Head of caudate nucleus (tissue), 42 donors: ENCODE measurements at places on chromosomes 4 and X.

DNA sequence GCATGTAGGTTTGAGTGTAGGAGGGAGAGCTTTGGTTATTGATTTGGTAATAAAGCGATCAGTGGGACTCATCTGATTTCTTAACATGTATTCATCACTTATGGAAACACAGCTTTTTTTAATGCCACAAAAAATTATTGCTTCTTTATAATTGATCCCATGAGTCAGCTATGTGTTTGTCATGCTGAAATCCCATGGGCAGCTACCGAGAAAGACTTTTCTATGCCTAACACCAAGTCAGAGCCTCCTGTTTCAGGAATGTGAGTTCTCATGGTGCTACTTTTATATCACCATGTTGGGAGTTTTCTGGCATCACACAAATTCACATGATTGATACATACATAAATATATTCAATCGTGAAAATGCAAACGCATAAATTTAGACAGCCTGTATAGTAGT is 165.7 kb downstream of the RAPGEF2 start:
- DNase-seq, result no peak

GRCh38 chrX:1463581-1463980 is 10.9 kb upstream of the ASMTL start:
- no peak for DNase-seq

DNA sequence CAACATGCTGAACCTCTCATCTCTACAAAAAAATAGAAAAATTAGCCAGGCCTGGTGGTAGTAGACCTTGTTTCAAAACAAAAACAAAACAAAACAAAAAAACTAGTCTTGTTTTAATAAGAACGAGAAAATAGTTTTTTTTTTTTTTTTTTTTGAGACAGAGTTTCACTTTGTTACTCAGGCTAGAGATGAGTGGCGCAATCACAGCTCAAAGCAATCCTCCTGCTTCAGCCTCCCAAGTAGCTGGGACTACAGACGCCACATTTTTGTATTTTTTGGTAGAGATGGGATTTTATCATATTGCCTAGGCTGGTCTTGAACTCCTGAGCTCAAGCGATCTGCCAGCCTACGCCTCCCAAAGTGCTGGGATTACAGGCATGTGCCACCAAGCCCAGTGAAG is 47.7 kb upstream of the UGDH start:
- DNase-seq, result no peak

GRCh38 chr4:139144161-139144859 is 32.7 kb downstream of the ELF2 start:
- DNase-seq, result peak; percentile 21

GRCh38 chr4:54076673-54077072 is 12.3 kb upstream of the CHIC2 start:
- no peak for DNase-seq

GRCh38 chr4:74893171-74893570 is 39.7 kb upstream of the PARM1 start:
- DNase-seq, result no peak

DNA sequence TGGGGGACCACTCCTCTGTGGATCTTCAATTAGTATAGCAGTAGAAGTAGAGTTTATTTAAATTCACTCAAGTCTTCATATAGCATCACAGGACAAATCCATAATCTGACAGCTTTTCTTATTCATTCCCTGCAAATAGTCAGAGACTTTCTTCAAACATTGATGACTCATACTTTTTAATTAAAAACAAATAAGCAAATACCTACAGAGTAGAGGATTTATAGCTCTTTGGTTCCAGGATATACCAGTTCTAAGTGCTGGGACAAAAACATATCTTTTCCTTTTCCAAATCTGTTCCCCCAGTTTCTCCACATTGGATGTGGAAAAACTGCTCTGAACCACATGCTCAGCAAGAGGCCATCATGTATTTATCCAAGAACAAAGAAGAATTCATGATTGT is 24.1 kb downstream of the EMCN start:
- no peak for DNase-seq

DNA sequence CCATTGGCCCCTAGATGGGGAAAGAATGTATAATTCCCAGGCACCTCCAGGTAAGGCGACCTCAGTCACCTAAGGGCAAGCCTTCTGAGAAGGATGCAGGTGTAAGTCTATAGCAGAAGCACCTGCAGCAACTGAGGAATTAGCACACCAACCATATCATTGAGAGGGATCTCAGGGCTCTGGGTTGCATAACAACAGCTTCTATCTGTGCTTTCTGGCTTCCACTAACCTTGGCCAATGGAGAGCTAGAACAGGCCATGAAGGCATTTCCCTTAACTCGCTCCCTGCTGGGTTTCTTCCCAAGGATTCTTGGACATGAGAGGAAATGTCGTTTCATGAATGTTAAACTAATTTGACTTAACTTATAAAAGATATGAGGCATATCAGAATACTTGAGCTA is 177.8 kb upstream of the GK2 start:
- no peak for DNase-seq

DNA sequence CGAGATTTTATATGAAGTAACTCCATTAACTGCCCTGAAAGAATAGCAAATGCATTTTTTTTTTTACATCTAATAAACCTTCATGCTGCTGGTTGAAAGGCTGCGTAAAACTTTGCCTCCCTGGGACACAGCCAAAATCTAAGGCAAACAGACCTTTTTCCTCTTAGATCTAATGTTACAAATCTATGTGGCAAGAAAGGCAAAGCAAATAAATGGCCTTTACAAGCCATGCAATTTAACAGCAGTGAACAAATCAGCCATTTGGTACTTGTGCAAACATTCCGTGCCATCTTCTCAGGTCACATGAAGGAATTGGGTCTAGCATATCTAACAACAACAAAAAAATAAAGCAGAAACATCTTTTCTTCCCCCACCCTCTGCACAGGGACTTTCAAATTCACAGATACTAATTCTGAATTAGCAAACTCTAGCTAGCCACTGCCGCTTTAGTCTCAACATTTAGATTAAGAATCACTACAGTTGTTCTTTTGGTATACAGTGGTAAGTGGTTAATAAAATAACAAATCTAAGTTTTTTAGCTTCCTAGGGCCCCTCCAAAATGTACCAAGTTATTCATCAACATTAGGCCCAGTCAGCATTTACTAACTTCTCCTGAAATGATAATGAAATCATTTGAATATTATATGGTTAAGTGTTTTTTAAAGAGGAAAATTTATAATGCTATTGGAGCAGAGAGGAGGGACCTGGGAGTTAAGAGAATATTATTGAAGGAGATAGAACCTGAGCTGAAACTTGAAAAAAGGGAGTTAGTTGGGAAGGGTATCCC is 593.8 kb downstream of the SMARCA1 start:
- no peak for DNase-seq

DNA sequence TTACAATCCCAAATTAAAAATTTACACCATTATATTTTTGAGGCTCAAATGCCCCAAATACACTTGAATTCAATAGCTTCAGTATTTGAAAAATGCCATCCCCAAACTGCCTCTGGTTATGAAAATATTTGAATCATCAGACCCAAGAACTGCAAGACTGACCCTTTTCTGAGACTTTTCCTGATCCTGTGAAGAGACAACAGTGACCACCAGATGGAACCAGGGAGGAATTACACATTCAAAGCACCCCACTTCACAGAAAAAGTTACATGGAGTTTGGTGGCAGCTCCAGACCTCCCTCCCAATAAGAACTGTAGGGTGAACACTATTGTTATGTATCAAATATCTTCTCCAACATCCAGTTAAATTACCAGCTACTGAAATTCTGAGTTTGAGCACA is 44.0 kb upstream of the SCD5 start:
- DNase-seq, result no peak

GRCh38 chrX:150185766-150186165 is 177.4 kb upstream of the MAMLD1 start:
- no peak for DNase-seq

DNA sequence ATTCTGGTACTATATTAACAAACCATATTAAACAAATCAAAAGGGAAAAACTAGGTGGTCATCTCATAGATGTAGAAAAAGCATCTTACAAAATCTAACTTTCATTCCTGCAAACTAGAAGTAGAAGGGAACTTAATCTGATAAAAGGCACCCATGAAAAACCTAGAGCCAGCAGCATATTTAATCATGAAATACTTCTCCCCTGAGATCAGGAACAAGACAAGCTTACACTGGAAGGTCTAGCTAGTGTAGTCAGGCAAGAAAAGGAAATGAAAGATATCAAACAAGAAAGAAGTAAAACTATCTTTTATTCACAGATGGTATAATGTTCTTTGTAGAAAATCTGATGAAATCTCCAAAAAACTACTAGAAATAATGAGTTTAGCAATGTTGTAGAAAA is 41.2 kb downstream of the ATP10D start:
- no peak for DNase-seq

- DNase-seq, result no peak
These were observed 105.5 kb downstream of the PRRG1 start for GRCh38 chrX:37454537-37455285.

GRCh38 chr4:56326363-56326762 is 60.9 kb downstream of the AASDH start:
- DNase-seq, result no peak

GRCh38 chr4:70849291-70849690 is 9.6 kb upstream of the GRSF1 start:
- DNase-seq, result no peak

GRCh38 chr4:185912779-185913178 is 100.8 kb upstream of the SORBS2 start:
- DNase-seq, result no peak
